ENCODE measurements at places on chromosomes 1 and 21.

- no peak for DNase-seq
Measured at GRCh38 chr1:177645491-177646190, 324.2 kb downstream of the SEC16B start.

DNA sequence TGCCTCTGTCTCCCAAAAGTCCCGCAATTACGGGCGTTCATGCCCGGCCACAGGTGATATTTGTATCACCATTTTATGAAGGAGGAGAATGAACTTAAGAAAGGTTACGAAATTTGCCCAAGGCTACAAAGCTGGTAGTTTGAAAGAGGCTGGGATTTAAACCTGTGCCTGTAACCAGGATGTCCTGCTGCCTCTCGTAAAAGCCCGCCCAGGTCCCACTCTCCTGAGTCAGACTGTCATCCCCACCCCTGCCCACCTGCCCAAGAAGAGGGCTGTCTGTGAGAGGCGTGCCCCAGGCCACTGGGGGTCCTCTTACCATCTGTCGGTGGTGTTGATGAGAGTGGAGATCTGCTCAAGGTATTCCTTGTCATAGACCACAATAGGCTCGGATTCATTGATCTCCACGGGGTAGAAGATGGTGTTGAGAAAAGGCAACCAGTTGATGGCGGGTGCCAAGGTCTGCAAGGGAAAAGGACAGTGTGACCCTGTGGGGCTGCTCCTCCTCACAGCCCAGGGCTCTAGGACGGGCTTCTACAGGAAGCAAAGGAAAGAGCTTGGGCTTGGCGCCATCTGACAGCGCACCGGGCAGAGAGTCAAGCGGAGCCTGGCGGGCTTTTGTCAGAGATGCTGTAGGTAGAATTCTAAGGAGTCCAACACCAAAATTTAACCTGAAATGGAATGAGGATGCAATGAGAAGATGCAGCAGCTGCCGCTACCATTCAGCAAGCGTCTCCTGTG, 43.2 kb downstream of the ECE1 start:
- DNase-seq = no peak

DNA sequence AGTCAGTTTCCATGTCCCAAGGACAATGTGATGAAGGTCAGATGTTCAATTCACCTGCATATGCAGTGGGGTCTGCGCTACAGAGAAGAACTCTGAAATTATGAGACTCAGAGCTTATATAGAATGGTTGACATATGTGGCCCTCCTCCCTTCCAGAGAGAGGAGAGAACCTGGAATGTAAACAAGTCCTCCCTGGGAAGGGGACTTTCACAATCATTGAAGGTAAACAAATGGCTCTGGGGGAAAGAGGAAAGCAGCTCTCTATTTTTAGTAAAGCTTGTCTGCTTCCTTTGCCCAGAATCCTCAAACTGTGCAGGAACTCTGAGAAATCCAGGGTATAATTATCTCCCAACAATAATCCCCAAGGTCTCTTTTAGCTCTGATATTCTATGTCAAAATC, 9.8 kb downstream of the OVGP1 start:
- DNase-seq = no peak

DNA sequence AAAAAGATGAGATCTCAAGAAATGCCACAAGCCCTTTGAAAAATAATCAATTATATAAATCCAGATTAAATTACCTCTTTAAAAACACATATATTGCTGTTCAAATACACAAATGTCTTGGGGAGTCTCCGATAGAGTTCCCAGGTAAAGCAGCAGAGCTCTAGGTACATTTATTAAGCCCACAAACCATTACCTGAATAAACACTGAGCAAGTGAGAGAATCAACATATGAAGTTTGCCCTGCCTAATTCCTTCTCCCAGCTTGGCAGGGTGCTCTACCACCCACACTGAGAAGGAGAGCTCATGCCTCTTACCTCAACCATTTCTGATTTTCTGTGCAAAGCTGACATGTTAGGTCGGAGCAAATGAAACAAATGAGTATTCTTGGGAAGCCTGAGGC, 402.4 kb downstream of the KCNH1 start:
- no peak for DNase-seq

DNA sequence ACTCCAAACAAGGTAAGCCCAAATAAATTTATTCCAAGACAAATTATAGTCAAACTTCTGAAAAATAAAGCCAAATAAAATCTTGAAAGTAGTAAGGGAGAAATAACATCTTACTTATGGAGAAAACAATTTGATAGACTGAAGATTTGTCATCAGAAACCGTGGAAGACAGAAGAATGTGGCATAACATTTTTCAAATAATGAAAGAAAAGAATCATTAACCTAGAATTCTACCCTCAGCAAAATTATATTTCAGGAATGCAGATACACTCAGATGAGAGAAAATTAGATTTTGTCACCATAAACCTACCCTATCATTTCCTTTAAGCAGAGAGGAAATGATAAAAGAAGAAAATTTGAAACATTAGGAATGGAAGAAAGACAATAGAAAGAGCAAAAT, 27.3 kb upstream of the PADI1 start:
- no peak for DNase-seq

- DNase-seq = no peak
Measured at GRCh38 chr1:245858722-245859492, 648.2 kb downstream of the SMYD3 start.

- DNase-seq = no peak
Measured at GRCh38 chr1:160772331-160772730, 23.6 kb upstream of the LY9 start.

Data from RPMI8226 (cell line).